Stimulated activated CD4-positive, alpha-beta T cell treated with anti-CD3 and anti-CD28 coated beads, Interleukin-1b, Interleukin-23, amount 100 ng/mL, for 48 hours (primary cell): ENCODE measurements at places on chromosomes 3 and 15.

- DNase-seq, result no peak
Measured at GRCh38 chr3:195203606-195204005, 67.4 kb downstream of the XXYLT1 start.

GRCh38 chr15:38351466-38351865 lies 98.8 kb downstream of the SPRED1 start:
- DNase-seq, result no peak

GRCh38 chr3:166706094-166706493 lies 674.0 kb downstream of the ZBBX start:
- DNase-seq, result no peak

GRCh38 chr3:153855772-153856171 lies 265.4 kb upstream of the ARHGEF26 start:
- DNase-seq, result no peak

DNA sequence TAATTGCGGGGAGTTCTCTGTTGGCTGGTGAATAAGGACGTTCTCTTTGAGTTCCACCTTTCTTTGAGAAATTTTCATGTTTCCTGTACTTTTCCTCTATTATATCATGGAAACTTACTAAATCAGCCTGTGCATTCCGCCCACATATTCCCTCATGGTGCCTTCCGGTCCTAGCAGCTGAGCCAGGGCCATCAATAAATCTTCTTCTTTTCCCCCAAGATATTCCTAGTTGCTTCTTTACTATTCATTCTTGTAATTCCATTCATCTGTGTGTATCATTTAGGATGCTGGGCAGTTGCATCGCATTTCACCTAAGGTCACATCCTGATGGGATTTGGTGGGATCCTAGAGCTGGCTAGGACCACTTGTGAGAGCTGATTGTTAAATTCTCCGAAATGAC lies 139.2 kb downstream of the RBMS3 start:
- DNase-seq, result no peak

DNA sequence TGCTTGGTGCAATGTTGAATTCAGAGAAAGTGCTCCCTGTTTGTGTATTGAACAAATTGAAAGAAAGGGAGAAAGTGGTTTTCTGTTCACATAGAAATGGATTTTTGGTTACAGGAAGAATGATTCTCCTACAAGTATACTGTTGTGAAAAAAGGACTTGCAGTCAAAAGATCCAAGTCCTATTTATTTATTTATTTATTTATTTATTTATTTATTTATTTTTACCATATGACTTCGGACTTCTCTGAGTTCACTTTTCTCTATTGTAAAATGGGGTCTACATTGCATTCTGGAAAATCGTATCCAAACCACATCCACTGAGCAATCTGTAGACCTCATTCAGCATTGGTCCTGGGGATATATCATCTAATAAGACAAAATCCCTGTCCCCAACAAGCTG lies 46.1 kb downstream of the STARD5 start:
- DNase-seq, result no peak

- no peak for DNase-seq
Measured at GRCh38 chr3:15348246-15348645, 15.9 kb upstream of the SH3BP5 start.

DNA sequence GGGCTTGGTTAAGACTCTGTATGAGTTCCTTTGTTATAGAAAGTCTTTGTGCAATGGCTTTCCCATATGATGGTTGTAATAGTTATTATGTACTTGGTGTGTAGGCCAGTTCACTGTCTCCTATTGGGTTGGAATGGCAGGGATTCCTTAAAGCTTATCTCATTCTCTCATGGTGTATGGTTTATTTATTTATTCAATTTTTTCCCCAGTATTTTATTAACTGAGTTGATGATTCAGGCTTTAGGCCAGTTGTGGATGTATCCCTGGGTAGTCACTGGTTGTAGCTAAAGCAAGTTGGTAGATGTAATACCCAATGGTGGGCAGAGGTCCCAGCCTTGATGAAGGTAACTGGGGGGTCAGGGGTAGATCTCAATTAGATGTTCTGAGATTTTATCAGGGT lies 349.4 kb downstream of the DOCK3 start:
- DNase-seq, result no peak

- DNase-seq, result no peak
Measured at GRCh38 chr3:183156266-183156665, 6.3 kb downstream of the LAMP3 start.

GRCh38 chr15:83356501-83357399 lies 72.3 kb upstream of the BNC1 start:
- DNase-seq, result no peak

DNA sequence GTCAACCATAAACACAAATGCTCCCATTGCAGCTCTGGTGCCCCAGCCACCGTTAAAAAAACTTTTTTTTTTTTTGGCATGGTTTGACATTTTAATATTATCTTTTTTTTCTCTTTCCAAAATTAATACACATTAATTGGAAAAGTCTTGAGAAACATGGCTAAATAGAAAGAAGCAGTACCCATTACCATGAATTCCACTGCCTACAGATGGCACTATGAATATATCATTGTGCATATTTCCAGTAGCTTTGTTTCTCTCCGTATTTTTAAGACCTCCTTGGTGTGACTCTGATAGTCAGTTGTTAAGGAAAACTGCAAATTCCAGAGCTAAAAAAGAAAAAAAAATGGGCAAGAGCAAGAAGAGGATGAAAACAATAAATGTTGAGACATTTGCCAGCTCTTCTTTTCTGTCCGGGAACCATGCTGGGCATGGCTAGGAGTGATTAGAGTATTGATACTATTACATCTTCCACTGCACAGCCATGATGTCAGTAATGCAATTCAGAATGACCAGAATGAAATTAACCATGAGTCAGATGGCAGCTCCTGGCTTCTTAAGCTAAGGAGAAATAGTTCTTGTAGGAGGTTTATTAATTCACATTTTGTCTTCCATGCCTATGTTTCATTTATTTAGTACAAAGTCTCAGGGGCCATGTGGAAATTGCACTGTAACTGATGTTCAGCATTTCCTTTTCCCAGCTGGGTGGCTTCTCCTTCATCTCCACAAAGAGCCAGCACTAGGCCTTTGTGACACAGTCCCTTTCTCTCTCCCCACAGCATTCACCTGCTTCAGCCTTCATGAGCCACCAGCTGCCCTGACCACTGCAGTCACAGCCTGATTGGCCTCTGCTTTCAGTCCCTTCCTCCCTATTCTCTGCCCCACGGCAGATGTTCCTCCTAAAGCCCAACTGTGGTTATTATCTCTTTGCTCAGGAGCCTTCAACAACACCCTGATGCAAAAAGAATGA lies 31.8 kb downstream of the SLC7A14 start:
- no peak for DNase-seq

- DNase-seq, result no peak
Measured at GRCh38 chr3:62990704-62991413, 115.6 kb upstream of the CADPS start.

DNA sequence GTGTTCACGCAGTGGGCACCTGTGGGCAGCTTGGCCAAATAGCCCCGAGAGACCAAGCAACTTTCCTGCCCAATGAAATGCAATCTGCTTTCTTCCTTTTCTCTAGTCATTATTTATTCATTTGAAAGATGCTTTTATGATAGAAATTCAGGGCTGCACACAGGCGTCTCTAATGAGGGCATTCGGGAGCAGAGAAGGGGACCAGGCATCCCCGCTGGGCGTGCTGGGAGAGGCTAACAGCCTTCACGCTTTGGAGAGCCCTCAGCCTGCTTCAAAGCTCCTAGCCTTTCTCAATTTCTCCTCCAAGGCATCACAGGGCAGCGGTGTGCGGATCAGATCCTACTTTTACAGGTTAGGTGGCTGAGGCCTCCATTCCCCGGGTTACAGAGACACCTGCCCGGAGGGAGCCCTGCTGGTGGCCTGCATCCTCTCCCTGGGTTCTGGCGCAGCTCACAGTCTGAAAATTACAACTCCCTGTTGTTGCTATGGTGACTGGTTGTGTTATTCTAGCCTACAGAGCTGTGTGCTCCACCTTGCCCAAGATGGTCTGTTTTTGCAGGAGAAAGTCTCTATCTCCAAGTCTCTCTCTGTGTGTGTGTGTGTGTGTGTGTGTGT lies 21.8 kb upstream of the KLF13 start:
- DNase-seq, result no peak

DNA sequence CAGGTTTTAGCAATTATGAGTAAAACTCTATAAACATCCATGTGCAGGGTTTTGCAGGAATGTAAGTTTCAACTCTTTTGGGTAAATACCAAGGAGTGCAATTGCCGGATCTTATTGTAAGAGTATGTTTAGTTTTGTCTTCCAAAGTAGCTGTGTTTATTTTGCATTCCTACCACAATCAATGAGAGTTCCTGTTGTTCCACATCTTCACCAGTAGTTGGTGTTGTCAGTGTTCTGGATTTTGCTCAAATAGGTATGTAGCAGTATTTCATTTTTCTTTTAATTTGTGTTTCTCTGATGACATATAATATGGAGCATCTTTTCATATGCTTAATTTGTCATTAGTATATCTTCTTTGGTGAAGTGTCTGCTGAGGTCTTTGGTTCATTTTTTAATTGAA lies 185.1 kb upstream of the GALNT15 start:
- no peak for DNase-seq

DNA sequence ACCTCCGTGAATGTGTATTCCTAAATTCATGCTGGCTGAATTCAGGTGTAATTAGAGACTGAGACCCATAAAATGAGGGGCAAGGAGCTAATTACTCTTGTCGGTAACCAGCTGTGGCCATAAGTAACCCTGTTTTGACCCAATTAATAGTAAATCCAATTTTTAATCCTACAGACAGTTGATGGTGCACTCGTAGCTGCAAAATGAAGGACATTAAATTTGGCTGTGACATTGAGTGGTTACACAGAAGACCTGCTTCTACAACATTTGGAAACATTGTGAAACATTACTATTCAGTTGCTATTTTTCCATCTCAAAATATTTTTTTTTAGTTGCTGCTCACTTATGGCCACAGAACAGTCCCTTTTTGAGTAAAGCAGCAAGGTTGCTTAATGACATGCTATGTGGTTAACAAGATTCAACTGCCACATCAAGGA lies 33.0 kb downstream of the MBNL1 start:
- DNase-seq, result no peak

DNA sequence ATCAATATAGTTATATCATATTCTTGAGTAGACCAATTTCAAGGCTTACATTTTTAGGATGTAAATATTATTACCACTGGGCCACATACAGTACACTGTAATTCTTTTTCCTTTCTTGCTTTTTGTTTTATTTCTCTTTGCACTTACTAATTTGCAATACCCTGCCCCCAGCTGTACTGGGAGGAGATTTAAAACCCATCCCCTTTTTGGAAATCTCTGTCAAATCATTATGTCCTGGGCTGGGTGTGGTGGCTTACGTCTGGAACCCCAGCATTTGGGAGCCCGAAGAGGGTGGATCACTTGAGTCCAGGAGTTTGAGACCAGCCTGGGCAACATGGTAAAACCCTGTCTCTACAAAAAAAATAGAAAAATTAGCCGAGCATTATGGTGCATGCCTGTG lies 16.2 kb downstream of the ZBTB11 start:
- no peak for DNase-seq

GRCh38 chr3:138946663-138947494 lies at the start of the genes FOXL2 and FOXL2NB:
Gene FOXL2 (minus strand): TSS chr3:138947137. CDS start chr3:138946722, 415 bp downstream.
Gene FOXL2NB (plus strand): TSS chr3:138947217. CDS start chr3:138947365, 148 bp downstream.
- DNase-seq, result no peak

- no peak for DNase-seq
Measured at GRCh38 chr15:29690765-29691475, 131.3 kb downstream of the TJP1 start.

- DNase-seq, result no peak
Measured at GRCh38 chr3:186594591-186595113, 18.2 kb upstream of the AHSG start.
